ENCODE measurements at places on chromosomes 12 and 14.

DNA sequence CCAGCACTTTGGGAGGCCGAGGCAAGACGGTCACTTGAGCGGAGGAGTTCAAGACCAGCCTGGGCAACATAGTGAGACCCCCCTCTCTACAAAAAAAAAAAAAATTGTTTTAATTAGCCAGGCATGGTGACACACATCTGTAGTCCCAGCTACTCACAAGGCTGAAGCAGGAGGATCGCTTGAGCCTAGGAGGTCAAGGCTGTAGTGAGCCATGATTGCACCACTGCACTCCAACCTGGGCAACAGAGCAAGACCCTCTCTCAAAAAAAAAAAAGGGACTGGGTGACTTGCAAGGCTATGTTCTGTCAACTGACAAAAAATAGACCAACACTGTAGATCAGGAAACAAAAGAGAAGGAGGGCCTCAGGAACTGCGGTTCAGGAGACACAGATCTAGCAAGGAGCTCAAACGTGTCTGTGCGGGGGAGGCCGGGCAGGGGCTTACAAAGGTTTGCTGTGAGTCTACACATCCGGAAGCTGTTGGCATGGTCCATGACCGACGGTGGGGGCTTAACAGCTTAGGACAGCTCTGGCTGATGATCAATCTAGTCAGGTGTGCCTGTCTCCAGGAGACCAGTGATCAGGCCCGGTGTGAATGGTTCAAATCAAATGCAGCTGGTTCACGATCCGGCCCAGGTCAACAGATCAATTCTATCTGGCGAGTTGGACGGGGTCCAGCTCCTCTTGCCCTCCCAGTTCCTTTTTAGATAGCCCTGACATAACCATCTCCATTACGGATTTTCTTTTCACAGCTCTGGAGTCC, 31.7 kb upstream of the INF2 start:
- no peak for ATAC-seq

DNA sequence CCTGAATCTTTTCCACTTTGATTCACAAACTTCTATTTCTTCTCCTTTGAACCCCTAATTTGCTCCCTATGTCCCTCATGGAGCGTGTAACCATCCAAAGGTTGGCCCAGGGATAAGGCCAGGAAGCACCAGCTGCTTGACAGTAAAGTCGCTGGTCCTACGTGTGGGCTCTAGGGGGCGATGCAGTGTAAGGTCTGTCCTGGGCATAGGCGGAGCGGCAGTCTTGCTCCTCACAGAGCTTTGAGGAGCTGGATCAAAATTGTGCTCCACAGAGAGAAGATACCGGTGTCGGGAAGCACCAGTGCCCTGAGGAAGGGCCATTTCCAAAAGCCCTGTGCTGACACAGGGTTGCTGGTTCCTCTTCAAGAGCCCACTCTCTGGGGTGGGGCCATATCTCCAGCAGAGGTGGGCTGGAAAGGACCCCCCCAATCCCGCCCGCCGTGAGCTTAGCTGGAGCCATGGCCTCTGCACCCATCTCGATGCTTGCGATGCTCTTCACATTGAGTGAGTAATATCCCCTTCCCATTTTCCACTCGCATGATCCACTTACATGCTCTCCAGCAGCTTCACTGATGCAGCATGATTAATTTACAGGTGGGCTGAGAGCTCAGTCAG, 49.9 kb upstream of the OR4E1 start:
- peak; percentile 69 for ATAC-seq

GRCh38 chr14:56212521-56212920, 94.3 kb downstream of the PELI2 start:
- no peak for ATAC-seq

DNA sequence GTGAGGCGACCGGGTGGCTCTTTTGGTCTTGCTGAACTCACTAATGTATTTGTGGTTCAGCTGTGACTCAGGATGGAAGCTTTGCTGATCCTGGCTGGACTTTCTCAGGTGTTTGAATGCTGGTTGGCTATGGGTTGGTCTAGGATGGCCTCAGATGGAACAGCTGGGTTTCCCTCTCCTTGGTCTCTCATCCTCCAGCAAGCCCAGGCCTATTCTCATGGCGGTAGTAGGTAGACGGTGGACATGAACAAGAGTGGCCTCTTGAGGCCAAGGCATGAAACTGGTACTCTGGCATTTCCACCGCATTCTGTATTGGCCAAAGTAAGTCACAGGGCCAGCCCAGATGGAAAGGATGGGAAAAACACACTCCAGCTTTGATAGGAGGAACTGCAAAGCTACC, 11.8 kb upstream of the POLR3B start:
- ATAC-seq: no peak

- ATAC-seq: no peak
These were observed 97.2 kb downstream of the MGAT4C start for GRCh38 chr12:86158956-86159355.

- no peak for ATAC-seq
These were observed 13.9 kb downstream of the NKX2-1 start for GRCh38 chr14:36505892-36506731.

GRCh38 chr14:92801917-92802316, 7.8 kb downstream of the GOLGA5 start:
- no peak for ATAC-seq

DNA sequence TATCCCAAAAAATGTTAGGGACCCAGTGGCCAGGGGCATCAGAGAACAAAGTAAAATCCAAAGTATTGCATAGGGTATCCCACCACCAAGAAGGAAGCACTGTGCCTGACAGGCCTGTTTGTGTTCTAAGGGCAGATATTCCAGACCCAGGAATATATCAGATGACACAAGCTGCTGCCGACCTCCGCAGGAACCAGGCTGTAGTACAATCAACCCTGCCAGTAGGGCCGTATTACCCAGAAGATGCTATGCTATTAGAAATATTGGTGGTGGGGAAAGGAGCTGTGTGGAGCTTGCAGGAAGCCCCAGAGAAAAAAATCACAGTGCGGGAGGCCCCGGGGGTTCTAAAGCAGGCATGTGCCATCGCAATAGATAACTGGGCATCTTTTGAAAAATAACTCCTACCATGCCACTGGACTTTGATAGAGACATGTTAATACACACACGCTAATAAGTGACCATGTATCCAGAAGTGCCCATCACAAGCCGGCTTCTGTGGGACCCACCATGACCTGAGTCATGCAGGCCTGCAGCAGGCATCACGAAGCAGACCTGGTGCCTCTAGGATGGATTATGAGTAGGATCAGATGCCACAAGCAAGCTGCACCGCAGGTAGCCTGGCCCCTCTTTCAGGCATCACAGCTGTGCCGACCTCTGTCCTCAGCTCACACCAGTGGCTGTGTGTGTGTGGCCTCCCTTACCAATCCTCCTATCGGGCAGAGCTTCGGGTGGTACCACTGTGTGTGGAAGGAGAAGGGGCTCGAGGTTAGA, 242.7 kb downstream of the BCL11B start:
- ATAC-seq: no peak

DNA sequence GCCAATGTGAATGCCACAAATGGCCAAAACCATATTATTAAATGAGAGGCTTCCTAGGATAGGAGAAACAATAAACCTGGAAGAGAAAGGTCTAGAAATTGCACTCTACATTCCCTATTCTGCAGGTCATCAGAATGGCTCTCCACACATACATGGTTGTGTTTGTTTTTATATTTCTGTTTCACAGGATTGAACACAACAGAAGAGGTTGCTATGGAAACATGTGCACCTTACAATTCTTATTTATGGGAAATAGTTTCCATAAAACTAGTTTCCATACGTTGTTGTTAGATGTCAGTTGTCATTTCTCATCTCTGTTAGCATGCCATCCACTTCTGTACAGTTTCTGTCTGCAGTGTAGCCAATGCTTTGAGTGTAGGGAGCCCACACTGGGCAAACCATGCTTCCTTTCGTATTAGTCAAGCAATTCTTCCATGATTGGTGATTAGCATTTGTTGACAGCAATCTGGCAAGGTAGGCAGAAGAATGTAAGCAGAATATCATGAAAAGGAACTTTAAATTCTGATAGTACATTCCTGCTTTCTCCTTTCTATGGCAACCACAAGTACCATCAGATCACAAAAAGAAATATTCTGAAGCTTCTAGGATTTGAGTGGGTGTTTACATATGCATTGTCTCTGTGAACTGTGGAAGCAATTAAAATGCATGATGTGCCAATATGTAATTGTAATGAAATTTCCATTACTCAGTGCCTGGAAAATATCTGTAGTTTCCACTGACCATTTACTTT, 141.6 kb upstream of the AVPR1A start:
- ATAC-seq: no peak

GRCh38 chr14:100441271-100441947, 118.3 kb downstream of the SLC25A47 start:
- no peak for ATAC-seq

GRCh38 chr12:128455851-128456250, 188.9 kb downstream of the TMEM132C start:
- no peak for ATAC-seq
